KBM-7 (cell line): ENCODE measurements at places on chromosomes 4 and X.

DNA sequence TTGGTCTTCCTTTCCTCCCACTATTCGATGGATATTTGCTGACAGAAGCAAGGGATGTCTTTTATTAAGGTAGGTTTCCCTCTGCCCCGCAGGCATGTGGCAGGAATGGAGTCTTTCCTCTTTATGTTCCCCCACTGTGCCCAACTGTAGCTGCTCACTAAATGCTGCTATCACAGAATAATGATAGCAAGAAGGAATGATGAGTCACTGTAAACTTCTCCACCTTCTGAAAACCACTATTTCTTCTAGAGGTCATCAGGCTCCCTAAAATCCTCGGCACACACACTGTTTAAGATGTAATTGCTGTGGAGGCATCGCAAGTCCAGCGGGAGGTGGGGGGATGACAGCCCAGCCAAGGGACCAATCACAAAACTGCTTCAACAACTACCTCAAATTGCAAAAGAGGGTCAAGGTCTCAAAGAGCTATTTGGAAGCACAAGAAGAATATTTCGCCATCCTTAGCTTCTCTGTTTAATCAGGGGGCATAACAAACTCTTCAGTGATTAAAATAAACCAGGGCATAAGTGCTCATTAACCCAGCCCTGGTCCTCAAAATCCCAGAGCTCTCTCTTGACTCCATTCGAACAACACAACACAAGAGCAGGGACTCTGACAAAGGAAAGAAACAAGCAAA lies 13.9 kb downstream of the QDPR start:
- no peak for DNase-seq

- peak; percentile 38 for DNase-seq
These were observed 337.3 kb upstream of the HS3ST1 start for GRCh38 chr4:11765849-11766453.

- no peak for DNase-seq
These were observed 77.5 kb downstream of the HCCS start for GRCh38 chrX:11188664-11189063.

GRCh38 chr4:174591243-174592021 lies 69.1 kb upstream of the HPGD start:
- peak; percentile 55 for DNase-seq

DNA sequence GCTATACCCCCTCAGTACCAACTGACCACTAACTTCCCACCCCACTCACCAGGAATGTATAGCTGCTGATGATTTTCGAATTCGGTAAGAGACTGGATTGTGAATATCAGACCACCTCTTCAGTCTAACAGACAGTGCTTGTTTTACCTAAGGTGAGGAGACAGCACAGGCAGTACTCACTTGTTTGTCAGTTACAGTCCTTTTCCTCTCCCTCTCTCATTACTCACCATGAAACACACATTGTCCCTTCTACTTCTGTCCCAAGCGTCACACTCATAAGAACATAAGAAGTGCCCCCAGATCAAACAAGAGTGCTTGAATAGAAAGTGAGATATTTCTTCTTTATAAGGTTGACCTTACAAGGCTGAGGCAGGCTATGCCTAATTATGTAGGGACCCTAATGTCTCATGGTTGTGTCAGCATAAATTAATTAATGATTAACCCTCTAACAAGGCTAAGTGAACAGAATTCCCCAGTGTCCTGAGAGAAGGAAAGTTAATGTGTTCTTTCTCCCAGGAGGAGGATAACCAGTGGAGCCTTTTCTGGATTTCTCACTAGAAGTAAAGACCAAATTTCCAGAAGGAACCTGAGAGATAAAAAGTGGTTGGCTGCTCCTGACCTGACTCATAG lies 32.2 kb downstream of the ZCCHC12 start:
- DNase-seq = no peak

GRCh38 chr4:120055162-120055561 lies 11.5 kb downstream of the MAD2L1 start:
- DNase-seq = no peak

DNA sequence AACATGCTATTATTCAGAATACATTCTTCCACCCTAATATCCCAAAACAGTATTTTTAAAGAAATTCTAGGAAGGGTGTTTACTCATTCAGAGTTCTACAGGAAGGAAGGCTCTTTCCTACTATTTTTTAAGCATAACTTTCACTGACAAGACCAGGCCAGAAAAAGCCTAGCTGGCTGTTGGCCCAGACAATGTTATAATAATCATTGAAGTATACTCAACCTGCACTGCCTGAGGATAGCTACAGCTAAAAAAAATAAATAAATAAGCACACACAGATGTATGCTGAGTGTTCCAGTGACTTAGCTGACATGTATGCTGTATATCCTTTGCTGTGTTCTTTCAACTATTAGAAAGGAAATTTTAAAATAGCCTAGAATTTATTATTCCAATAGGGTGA lies 145.8 kb upstream of the SPRY1 start:
- DNase-seq = no peak

GRCh38 chr4:65999518-65999871 lies 329.2 kb upstream of the EPHA5 start:
- no peak for DNase-seq

GRCh38 chr4:189029976-189030504 lies 890.8 kb downstream of the TRIML1 start:
- DNase-seq = no peak

DNA sequence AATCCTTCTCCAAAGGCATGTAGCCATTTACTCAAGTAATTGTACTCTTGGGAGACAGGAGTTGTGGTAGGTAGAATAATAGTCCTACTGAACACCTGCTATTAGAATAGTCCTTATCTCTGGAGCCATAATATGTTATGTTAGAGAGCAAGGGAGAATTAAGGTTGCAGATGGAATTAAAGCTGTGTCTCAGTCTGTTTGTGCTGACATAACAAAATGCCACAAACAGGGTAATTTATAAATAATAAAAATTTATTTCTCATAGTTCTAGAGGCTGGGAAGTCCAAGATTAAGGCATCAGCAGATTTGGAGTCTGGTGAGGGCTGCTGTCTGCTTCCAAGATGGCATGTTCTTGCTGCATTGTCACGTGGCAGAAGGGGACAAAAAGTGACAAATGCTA lies 24.2 kb upstream of the FRAS1 start:
- DNase-seq = no peak

GRCh38 chr4:147938496-147938895 lies 206.6 kb downstream of the ARHGAP10 start:
- DNase-seq = no peak

GRCh38 chr4:123522081-123522480 lies 125.5 kb downstream of the SPRY1 start:
- no peak for DNase-seq

DNA sequence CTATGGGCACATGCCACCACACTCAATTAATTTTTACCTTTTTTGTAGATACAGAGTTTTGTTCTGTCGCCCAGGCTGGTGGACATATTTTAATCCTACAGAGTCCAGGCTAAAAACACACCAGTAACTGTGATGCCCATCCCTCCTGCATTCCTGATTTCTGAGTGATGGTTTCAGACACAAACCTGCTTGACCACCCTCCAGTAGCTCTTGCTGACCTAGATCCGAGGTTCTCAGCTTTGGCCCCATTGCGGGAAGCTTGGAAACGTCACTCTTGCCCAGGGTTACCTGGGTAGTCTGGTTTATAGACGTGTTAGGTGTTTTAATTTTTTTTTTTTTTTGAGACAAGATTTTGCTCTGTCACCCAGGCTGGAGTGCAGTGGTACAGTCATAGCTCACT lies 7.5 kb downstream of the CD99 start:
- no peak for DNase-seq

GRCh38 chr4:141652161-141652778 lies 15.9 kb downstream of the IL15 start:
- no peak for DNase-seq

- DNase-seq = peak; percentile 48
These were observed 788.4 kb upstream of the GALNTL6 start for GRCh38 chr4:171024720-171025303.

DNA sequence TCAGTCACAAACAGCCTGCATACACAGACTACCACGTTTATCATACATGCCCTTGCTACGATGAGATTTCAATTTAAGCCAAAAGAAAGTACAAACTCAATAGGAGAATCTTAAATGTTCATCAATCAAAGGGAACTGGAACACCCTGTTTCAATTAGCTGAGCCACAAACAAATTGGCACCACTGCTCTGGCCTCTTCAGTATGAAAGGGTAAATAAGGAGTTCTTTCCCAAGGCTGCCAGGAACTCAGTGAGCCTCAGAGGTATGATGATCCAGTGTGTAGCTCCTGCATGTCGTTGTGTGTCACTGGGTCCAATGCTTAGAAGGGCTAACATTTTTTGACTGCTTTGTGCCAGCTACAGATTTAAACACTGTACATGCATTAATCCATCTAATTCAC lies 5.4 kb downstream of the RNF150 start:
- DNase-seq = no peak

DNA sequence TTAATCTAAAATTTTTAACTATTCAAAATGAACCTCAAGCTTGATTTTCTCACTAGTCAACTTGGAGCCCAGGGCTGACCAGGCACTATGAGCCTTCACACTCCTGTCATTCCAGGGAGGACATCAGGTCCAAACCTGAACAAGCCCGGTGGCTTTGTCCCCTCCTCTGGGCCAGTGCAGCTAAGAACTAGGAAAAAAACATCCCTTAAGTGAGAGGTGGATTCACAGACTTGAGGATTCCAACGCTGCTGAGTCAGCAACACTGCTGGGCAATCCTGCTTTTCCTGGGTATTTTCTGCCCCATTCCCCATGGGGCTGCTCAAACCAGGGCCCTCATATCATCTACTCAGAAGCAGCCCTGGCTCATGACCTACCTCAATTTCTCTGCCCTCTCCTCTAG lies 4.0 kb downstream of the RNF212 start:
- no peak for DNase-seq

DNA sequence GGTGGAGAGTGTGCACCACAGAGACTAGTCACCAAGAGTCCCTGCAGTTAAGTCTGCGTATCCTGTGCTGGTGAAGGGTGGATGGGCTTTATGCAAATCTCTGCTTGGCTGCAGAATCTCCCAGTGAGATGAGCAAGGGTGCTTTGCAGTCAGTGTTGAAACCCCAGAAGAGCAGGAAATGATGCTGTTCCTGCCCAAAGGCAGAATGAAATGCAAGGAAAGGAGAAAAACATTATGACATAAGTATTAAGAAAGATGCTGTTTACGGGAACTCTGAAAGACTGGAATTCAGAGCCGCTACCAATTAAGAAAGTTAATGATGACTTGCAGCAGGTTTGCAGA lies 25.4 kb upstream of the ACSL1 start:
- no peak for DNase-seq

DNA sequence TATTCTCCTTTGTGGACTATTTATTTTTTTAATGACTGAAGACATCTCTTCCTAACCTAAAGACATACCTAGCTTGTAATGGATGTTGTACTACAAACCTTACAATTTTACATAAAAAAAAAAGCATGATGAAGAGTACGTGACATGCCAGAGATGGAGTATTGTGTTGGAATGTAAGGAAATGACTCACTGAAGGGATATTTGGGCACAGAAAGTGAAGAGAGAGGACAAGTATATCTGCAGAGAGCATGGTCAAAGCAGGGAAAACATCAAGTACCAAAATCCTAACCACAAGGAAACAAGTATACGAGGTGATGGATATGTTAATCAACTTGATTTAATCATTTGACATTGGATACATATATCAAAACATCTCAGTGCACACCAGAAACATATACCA lies 1051.4 kb upstream of the PRKX start:
- no peak for DNase-seq

GRCh38 chr4:154314248-154314647 lies 177.4 kb downstream of the DCHS2 start:
- DNase-seq = peak; percentile 15

- no peak for DNase-seq
These were observed 1487.7 kb upstream of the ADGRL3 start for GRCh38 chr4:59712470-59712869.

DNA sequence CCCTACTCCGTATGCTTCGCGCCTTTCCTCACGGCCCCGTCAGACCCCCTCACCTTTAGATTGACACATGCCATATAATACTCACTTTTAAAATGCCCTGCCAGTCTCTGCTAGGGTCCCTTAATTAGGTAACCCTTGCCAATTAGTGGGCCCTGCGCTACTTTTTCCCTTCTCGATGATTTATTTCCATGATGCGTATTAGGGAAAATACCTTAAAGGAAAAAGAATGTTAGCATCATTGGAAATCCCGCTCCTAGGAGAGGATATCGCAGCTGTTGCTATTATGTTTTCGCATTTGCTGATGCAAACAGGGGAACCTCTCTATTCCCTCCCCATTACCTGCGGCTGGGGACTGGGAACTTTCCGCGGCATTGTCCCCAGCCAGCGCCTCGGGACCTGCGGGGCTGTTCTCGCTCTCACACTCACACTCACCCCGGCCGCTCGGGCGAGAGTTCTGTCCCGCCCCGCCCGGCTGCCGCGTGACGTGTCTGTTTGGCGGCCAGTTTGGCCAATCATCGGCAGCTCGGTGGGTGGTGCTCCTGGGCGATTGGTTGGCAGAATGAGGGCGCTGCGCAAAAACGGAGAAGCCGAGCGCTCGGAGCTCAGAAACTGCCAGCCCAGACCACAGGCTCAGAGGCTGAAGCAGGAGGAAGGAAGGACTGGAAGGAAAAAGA lies at the start of gene PCDH10:
PCDH10 (plus strand) TSS at position 605 of the 674 bp plus-strand sequence. CDS start 847 bp downstream, outside the sequence.
- no peak for DNase-seq

DNA sequence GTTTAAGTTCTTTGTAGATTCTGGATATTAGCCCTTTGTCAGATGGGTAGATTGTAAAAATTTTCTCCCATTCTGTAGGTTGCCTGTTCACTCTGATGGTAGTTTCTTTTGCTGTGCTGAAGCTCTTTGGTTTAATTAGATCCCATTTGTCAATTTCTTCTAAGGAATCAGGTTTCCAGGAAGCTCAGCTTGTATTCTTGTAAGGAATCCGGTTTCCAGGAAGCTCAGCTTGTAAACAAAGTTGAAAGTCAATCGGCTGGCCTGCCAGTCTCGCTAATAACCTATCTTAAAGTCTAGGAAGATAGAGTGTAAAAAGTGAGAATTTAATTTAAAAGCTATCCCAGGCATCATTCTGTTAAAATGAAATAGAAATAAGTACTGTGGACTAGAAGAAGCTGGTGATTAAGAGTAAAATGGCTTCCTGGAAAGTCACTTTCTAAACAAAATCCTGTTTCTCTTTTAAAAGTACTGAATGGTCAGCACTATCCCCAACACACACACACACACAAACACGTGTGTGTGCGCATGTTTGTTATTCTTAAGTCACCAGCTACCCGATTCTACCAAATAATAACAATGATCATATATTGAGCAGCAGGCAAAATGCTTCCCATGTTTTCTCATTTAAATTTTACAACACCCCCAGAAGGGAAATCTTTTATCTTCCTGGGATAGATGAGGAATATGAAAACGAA lies 171.7 kb downstream of the PAPSS1 start:
- peak; percentile 36 for DNase-seq

- no peak for DNase-seq
These were observed 1495.1 kb downstream of the C4orf33 start for GRCh38 chr4:130591091-130591490.

DNA sequence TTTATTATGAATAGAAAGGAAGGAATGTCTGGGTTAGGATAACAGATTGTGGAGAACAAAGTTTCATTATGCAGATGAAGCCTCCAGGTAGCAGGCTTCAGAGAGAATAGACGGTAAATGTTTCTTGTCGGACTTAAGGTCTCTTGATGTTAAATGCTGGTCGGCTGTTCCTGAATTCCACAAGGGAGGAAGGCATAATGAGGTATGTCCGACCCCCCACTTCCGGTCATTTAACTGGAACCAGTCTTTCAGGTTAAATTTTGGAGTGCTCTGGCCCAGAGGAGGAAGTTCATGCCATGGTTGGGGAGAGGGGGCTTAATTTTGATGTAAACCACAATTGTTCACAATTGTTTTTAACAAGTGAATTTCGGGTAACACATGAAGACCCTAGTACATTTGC lies 158.1 kb upstream of the VCX3A start:
- no peak for DNase-seq

GRCh38 chr4:56958111-56958517 lies 19.3 kb downstream of the NOA1 start:
- peak; percentile 55 for DNase-seq
